Activated naive CD8-positive, alpha-beta T cell treated with anti-CD3 and anti-CD28 coated beads, Interleukin-2, amount 50 U/mL, for 24 hours (primary cell): ENCODE measurements at places on chromosomes 5 and 9.

DNA sequence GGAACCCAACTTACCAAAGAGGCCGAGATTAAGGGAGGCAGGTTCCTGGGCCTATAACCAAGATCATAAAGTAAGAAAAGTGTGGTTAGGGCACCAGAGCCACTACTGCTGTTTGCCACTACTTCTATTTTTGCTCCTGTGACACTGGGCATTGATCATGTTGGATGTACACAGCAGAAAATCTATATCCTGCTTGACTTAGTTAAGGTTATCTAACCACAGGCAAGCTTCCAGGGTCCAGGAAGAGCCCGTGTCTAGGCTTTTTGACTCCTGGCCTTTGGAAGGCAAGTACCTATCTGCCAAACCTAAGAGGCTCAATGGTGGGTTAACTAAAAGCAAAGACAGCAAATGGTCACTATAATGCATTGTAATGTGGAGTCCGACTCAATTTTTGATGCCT lies 497.5 kb upstream of the DMAC1 start:
- DNase-seq: no peak

DNA sequence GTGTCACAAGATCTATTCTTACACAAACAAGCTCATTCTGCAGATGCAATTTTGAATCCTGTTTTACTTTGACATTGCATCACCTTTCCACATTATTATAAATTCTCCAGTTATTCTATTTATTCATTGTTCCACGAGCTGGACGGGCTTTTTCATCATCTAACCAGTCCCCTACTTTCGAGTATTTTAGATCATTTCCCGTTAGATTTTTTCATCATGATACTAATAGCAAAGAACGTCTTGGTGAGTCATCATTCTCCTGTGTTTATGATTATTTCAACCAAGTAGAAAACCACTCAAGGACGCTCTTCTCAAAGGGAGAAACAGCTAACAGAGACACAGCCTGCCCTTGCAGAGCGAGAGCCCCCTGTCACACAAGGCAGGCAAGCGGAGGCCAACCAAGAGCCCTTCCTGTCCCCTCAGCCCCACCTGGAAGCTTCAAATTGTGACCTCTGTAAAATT lies 15.1 kb downstream of the BBLN start:
- no peak for DNase-seq

GRCh38 chr5:1008451-1009358 lies at the start of gene NKD2:
Gene NKD2, plus strand, starts transcription at chr5:1008802. Its CDS starts 256 bp downstream, at chr5:1009058.
- peak; percentile 63 for DNase-seq

DNA sequence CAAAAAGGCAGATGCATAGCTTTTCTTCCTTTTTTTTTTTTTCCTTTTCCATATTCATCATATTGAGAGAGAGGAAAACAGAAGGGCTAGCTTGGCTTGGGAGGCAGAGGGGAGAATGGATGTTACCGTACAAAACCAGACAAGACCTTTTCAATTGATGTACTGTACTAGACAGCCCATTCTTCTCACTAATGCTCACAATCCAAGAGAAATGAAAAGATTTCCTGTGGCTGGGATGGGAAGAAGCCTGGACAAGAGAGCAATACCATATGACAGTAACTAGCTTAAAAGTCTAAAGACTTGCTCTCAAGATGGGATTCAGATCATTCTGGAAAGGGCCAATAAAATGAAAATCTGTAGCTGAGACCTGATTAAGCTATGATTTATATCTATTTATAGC lies 3.4 kb downstream of the CEMIP2 start:
- DNase-seq: no peak

- no peak for DNase-seq
Measured at GRCh38 chr9:14958989-14959388, 48.8 kb upstream of the FREM1 start.

GRCh38 chr9:71987471-71988371 lies 72.7 kb downstream of the C9orf57 start:
- no peak for DNase-seq

DNA sequence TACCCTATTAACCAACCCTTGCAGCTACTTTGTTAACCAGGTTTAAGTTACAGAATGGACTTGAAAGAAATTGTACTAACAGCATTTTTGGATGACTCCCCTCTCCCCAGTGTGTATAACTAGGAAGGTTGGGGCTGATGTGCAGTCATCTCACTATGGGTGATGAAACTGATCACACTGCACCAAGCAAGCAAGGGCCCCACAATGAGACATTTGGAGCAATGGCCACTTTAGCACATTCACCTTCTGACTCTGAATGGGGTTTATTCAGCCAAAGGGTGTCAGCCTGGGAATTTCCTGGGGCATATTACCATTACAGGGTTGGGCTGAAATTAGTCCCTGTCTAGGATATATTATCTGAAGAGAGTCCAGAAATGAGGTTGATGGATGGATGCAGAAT lies 18.7 kb upstream of the CYFIP2 start:
- no peak for DNase-seq

GRCh38 chr5:174692381-174692780 lies 32.0 kb upstream of the MSX2 start:
- DNase-seq: no peak

GRCh38 chr5:131164191-131165118 lies 601 bp downstream of the HINT1 start:
- peak; percentile 67 for DNase-seq

- no peak for DNase-seq
Measured at GRCh38 chr5:155833287-155833686, 493.7 kb upstream of the SGCD start.

DNA sequence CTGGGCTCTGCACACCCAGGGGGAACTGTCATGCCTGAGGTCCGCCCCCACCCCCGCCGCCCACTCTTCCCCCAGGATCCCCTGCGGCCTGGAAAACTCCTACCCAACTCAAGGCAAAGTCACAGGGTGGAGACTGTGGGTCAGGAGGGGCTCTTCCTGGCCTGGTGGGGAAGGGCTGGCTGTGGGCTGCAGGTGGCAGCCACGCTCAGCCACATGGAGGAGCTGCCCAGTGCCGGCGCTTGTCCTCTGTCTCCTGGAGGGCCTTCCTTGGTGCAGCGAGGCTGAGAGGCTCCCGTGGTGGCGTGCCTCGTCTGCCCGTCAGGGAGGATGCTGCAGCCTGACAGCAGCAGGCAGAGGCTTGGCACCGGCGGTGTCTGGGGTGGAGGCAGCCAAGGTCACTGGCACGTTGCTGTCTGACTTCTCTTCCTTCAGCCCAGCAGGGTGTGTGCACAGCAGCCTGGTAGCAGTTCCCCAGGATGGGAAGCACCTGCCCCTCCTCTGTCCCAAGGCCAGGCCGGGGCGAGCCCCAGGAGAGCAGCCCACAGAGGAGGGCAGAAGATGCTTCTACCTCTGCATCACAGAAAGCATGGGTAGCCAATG lies 78.1 kb downstream of the ADAMTS2 start:
- no peak for DNase-seq

- peak; percentile 69 for DNase-seq
Measured at GRCh38 chr9:21812946-21813568, 10.6 kb downstream of the MTAP start.

GRCh38 chr9:116276651-116277121 lies 123.1 kb downstream of the PAPPA start:
- DNase-seq: no peak

DNA sequence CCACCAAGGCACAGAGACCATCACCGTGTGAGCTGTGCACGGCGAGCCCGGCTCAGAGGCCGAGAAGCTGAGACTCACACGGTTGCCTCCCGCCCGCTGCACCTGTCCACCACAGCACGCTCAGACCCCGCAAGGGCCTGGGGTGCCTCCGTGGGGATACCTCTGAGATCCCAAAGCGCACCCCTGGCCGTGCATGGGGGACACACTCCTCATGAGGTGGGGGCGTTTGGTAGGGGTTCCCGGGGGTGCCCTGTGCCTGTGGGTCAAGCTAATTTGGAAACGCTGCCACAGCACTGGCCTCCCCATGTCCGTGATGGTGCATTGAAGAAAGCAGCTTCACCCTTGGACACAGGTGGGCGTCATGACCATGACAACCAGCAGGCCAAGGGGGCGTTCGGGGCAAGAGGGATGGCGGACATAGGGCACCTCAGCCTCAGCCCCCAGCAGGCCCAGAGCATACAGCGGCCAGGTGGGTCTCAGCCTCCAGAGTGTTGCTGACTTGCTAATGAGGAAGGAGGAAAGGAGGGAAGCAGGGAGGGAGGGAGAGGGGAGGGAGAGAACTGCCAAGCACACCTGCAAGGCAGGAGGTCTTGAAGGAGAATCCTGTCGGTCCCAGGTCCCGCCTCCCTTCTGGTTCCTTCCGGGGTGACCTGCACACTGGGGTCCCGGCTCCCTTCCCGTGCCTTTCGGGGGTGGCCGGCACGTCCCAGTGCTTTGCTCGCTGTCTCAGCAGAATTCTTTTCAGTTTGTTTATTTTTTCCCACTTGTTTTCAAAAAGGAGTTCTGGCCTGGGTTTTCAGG lies 34.7 kb downstream of the GLT6D1 start:
- DNase-seq: no peak

GRCh38 chr9:87599901-87600610 lies 102.4 kb downstream of the DAPK1 start:
- DNase-seq: no peak

DNA sequence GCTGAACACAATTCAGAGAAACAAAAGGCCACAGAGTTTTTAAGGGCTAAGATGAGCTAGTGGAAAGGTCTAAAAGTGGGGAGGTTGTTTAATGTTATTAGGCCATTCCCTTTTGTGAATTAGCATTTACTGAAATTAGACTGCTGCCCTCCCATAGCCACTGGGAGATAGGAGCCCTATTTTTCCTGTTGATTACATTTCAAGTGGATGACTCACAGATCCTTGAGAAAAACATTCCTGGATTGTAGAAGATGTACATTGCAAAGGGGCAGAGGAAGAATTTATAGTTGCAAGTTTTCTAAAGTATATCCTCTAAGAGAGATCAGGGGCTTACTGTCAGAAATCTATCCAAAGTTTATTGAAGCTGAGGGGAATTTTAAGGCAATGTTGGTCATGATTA lies 367.1 kb upstream of the IZUMO3 start:
- DNase-seq: no peak

- DNase-seq: no peak
Measured at GRCh38 chr9:137412431-137412830, 10.5 kb downstream of the EXD3 start.

DNA sequence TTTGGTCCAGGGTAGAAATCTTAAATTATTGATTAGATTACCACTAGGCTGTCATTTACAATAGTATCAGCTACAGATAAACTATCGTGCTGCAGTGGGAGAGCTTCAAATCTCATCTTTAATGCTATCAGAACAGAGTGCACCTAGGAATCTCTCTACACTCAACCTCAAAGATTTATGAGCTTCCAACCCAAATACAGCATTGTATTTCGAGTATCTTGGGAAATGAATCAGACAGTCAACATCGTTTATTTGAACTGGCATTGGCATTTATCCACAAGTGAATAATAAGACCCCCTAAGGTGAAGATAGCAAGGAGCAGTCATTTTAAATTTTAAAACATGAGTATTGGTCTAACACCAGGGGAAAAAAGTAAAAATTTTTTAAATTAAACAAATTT lies 1203.2 kb downstream of the CDH12 start:
- no peak for DNase-seq

DNA sequence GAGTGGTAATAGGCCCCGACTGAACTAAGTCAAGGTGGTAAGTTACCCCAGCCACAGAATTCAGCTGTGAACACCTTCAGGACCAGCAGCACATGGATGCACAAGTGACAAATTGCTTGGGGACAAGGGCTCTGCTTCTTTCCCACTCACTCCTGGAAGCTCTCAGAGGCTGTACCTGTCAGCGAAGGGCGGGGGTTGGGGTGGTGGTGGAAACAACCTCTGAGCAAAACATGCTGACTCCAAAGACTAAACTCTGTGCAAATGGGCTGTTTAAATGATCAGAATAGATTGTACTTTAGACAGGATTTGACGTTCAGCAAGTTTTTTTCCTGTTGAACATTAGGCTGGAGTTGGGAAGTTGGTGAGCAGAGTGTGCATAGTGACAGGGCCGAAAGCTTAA lies 544.5 kb upstream of the ZNF608 start:
- DNase-seq: no peak

DNA sequence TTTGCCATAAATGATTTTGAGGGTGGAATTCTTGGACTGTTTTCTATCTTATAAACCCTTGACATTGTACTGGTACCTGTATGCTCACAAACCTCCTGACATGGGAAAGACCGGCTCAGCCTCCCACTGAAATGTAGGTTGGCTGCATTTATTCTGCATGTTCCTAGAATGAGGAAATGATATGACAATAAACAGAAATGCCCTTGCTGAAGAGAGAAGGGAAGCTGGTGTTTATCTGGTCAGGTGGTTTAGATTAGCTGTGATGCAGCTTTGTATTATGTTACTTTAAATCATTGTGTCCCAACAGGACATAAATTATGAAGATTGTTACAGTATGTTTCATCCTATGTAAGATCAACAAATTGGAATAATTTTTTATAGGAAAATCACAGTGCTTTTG lies 23.1 kb upstream of the CATSPER3 start:
- DNase-seq: no peak

DNA sequence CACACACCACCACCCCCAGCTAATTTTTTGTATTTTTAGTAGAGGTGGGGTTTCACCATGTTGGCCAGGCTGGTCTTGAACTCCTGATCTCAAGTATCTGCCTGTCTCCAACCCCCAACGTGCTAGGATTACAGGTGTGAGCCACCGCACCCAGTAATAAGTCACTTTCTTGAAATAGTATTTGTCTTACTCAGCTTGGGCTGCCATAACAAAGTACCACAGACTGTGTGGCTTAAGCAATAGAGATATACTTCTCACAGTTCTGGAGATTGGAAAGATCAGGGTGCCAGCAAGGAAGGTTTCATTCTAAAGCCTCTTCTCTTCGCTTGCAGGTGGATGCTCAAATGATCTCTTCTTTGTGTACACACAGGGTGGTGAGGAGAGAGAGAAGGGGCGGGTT lies 99.8 kb downstream of the ARRDC3 start:
- no peak for DNase-seq

GRCh38 chr5:178384816-178385495 lies 152.4 kb upstream of the PHYKPL start:
- no peak for DNase-seq

DNA sequence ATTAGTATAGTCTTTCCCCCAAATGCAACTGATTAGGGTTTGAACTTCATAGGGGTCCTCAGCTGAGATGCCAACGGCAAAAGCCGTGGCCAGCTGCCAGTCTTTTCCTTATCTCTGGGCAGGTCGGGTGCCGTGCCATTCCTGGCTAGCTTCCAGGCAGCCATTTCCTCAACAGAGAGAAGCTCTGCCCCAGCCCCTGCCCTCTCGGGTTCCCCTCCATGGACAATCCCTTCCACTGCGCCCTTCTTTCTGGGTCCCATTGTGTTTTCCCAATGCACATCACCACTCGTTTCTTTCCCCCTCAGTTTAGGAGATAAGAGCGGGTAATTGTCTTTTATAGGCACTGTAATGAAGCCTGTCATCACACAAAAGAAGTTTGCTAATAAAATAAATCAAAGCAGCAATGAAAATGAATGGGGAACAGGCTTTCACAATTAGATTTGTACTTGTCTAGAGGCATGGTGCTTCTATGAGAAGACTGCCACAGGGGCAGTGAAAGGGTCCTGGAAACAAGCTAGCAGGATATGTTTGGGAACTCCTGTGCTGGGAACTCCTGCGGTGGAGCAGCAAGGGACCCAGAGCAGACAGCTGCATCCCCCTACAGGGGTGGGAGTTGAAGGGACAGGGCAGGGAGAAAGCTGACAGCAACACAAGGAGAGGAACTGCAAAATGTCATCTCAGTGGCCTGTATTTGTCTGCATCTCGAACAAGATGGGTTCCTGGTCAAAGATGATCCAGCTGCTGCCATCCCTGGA lies 48.0 kb upstream of the SAP30L start:
- no peak for DNase-seq
